Activated naive CD8-positive, alpha-beta T cell treated with anti-CD3 and anti-CD28 coated beads, Interleukin-2, amount 10 ng/mL, durations not matched to agents 7 days and 5 days (primary cell): ENCODE measurements at places on chromosomes 16 and 17. TPM values are rescaled to one million over a fixed set of nuclear protein-coding genes. Genes with fewer than 3 reads are reported as not detected.

The CASKIN1 gene
- total RNA-seq = 0.88 TPM

DNA sequence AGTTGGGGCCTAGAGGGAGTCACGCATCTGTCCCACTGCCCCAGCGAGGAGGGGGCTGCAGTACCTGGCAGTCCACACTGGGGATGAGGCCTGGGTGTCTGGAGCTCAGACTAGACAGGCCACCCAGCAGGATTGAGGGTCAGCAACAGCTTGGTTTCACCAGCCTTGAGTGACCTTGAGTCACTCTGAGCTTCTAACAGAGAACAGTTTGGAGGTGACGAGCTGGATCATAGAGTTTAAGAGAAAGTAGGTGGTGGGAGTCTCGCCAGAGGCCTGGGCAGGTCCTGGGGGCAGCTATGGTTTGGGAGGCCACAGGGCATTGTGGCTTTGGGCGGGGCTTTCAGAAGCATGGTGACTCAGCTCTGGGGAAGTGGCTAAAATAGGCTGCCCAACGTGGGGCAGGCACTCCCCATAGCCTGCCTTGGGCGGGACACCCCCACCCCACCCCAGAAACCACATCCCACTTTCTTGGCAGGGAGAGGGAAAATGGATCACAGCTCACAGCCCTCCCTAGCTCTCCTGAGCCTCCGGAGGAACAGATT lies 20.5 kb downstream of the CDC42EP4 start:
- no peak for DNase-seq

DNA sequence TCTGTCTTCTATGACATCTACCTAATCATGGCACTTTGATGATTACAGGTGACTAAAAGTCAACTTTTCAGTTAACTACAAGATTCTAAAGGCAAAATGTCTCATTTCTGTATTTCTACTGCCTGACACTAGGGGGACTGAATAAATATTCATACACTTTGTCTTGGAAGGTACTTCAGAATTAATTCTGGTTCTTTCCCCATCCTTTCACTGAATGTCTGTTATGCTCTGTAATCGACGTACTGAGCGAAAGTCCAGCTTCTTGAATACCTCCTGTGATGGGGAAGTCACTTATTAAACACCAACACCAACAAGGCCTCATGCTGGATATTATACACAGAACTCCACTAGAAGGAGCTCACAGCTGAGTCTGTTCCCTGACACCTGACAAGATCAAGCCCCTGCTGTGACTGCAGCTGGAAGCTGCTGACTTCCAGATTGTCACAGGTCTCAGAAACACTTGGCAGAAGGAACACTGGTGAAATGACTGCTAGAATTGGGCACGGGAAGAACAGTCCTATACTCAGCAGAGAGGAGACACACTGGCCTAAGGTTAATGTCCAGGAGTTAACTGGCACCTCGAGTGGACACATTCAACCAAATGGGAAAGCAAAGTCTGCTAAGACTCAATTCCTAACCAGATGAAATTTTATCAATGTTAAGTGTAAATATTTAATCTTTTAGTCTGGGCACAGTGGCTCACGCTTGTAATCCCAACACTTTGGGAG lies 31.9 kb downstream of the CMC2 start:
- DNase-seq = no peak

- no peak for DNase-seq
These were observed 12.1 kb upstream of the ALDOA start for GRCh38 chr16:30053376-30054015.

- no peak for DNase-seq
These were observed 6.9 kb downstream of the CARMIL2 start for GRCh38 chr16:67651847-67652246.

- no peak for DNase-seq
These were observed 6.8 kb upstream of the ANKS4B start for GRCh38 chr16:21226749-21227148.

DNA sequence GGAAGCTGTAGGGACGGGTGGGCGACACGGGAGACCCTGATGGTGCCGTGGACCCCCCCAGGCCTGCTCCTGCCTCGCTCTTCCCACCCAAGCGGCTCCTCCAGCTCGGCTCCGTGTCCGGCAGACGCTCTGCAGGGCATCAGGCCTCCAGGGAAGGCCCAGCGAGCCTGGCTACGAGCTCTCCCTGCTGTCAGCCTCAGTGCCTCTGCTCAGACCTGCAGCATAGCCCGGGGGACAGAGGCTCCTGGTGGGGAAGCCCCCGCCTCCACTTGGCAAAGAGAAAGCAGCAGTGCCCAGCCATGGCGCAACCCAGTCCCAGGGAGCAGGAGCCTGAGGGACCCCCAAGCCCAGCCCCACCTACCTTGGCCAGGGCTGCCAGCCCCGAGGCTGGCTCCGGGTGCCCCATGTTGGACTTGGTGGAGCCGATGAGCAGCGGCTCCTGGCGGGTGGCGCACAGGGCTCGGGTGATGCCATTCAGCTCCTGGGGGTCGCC lies 5.9 kb downstream of the FASN start:
- DNase-seq = no peak

DNA sequence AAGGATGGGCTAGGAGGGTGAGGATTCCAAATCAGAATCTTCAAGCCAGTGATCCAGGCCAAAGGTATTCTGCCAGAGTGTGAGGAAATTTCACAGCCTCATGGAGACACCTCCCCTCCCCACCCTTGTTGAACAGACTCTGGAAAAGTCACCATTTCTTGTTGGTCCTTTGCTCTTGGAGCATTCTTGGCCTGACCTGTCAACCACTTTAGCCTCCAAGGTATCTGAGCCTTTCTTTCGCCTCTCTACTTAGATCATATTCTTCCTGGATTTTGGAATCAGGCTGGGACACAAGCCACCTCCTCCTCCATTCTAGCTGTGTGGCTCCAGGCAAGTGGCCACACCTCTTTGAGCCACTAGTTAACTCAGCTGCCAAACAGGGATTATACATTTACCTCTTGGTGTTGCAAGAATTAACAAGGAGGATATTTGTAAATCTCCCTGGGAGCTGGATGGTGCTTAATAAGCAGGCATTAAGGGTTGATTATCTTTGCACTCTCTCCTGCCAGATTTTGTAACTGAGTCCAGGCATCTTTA lies 193.5 kb downstream of the WWOX start:
- DNase-seq = no peak

The GLP2R gene
- not detected for total RNA-seq

GRCh38 chr17:34237458-34237857 lies 17.6 kb upstream of the CCL2 start:
- DNase-seq = no peak

DNA sequence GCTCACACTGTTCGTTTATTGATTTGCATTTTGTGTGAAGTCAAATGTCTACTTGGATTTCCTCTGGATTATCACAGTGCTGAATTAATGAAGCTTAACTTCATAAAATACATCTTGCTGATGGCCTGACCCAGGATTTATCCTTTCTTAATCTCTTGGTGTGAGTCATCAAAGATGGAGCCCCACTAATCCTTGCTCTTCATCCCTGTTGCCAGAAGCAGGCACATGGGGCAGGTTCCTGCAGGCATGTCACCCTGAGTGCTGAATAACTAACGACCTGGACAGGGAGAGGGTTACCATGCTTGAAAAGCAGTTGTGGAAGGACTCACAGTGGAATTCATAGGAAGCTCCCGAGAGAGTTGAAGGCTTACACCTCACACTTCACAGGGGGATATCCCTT lies 56.0 kb upstream of the FA2H start:
- no peak for DNase-seq

The TM4SF5 gene
- not detected for total RNA-seq

DNA sequence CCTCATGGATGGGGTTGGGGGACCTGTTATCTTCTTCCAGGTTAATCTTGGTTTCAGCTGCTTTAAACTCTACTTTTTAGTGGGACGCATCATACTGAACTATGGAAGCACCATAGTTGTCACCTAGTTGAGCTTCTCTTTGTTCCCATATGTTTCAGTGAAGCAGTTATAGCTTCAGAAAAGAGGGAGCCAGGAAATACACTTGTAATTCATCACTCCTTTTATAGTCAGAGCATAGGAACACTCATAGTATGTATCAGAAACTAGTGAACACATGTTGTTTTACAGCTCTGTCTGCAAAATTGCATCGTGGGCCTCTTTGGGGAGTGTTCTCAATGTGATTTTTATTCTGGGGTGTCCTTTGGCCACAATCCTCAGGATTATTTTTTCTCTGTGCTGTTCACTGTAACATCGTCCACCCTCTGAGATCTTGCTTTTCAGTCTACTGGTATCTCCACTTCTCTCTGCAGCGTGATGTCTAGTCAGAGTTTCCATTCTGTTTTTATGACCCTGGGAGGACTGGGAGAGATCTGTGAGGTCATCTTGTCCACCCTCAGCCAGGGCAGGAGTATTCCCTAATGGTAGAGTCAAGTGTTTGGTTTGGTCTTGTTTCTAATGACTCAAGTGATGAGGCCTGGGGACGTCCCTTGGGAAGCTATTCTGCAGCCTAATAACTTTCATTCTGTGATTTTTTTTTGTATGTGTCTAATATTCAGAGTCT lies 585.4 kb downstream of the WWOX start:
- no peak for DNase-seq

- no peak for DNase-seq
These were observed 234.7 kb downstream of the SNX29 start for GRCh38 chr16:12210925-12211869.

The SPPL2C gene
- total RNA-seq = not detected

The NHLRC4 gene
- 3.0 TPM for total RNA-seq

The MINK1 gene
- 128 TPM for total RNA-seq

DNA sequence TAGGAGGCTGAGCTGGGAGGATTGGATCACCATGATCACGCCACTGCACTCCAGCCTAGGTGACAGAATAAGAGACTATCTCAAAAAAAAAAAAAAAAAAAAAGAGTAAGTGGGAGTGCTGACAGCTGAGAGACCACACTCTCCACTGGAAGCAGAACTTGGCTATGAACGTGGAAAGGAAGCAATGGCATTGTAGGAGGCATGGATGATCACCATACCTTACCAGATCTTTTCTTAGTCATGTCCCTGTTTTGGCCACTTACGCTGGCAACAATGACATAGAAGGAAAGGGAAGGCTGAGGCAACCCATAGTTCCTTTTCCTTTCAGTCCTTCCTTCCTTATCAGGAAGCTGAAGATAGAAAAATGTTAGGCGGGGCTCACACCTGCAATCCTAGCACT lies 3.7 kb upstream of the ATP1B2 start:
- no peak for DNase-seq

The CEP295NL gene
- total RNA-seq = 0.23 TPM
